ENCODE measurements at places on chromosomes 12 and 14. TPM values are rescaled to one million over a fixed set of nuclear protein-coding genes. Genes with fewer than 3 reads are reported as not detected.

The NUP107 gene
- 66.7 TPM for total RNA-seq

The SOAT2 gene
- total RNA-seq: not detected

The C12orf43 gene
- 17.8 TPM for total RNA-seq

The KIAA0586 gene
- 23.6 TPM for total RNA-seq
